ENCODE measurements at places on chromosomes 5 and 9. TPM values are rescaled to one million over a fixed set of nuclear protein-coding genes. Genes with fewer than 3 reads are reported as not detected.

The DAB2 gene
- not detected for total RNA-seq

The C5orf52 gene
- not detected for total RNA-seq

The LIFR gene
- not detected for total RNA-seq

DNA sequence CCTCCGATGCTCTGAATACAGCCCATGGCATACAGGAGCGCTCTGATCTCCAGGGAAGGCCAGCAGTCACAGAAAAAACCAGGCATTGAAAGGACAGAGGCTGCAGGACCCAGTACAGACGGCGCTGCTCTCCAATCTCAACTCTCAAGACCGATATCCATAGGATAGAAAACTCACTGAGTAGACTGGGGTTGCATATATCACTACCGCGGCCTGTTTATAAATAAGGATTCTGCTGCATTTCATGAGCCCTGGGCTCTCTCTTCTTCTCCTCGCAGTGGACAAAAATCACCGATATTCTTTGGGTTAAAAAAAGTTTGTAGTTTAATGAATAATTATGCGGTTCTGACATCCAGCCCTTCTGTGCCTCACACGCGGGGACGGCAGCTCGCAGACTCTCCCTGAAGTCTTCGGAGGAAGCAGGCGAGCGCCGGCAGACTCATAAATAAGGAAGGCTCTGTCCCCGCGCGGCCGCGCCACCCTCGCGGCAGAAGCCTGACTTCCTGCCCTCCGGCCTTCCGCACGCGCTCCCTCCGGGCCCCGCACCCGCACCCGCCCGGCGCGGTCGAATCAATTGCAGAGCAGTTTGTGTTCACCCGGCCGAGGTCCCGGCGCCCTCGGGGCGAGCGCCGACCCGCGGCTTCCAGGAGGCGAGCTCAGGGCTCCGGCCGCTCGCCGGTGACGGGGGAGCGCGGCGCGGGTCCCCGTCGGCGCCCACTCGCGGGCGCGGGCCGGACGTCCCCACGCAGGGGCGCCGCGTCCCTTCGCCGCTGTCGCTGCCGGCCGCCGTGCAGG lies at the start of gene FAM78A:
FAM78A (minus strand) TSS at position 417 of the 795 bp plus-strand sequence; CDS start at position 86, 331 bp downstream.
- peak; percentile 65 for DNase-seq

DNA sequence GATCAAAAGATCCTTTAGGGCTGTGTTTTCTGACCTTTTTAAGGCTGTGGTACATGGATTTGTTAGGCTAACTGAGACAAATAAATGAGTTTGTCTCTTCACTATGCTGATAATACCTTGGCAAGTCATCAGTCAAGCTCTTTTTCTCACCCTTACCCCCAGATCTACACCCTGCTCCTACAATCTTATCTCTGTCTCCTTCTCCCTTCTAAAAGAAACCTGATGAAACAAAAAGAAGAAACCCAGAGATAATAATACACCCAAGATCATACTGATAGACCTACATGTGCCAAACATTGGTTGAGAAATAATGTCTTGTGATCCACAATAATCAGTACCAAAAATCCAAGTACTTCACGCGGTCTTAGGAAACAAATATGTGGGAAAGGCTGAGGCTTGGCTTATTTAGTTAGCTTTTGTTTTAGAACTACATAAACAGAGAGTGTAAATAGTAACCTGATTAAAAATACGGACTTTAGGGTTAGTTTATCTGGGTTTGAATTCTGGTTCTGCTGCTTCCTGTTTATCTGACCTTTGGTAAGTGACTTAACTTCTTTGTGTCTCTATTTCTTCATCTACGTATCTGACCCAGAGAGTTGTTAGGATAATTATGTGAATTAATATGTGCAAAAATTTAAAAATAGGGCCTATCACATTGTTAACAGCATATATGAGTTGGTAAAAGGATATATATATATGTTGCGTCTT lies 24.8 kb upstream of the PDCD1LG2 start:
- DNase-seq = no peak
